HS-27A (cell line): ENCODE measurements at places on chromosomes 6 and 20.
A peak's percentile ranks its signal among the peaks of the same experiment; 100 is the strongest.

DNA sequence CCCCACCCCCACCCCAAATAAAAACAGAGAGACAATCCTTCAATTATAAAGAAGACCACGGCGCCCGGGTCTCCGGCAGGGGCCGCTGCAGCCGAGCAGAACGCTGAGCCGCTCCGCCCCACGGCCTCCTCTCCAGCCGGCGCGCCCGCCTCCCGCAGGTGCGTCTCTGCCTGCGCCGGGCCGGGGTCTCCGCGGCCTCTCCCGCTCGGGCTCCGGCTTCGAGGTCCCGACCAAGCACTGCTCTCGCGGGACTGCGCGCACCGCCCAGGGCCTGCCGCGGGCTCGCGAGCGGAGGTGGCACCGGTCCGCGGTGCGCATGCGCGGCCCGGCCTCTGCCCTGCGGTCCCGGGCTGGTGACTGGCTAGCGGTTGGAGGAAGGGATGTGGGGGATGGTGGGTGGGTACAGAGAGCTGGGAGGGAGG is 241 bp upstream of the SIRT5 start:
- peak; percentile 92 for DNase-seq

DNA sequence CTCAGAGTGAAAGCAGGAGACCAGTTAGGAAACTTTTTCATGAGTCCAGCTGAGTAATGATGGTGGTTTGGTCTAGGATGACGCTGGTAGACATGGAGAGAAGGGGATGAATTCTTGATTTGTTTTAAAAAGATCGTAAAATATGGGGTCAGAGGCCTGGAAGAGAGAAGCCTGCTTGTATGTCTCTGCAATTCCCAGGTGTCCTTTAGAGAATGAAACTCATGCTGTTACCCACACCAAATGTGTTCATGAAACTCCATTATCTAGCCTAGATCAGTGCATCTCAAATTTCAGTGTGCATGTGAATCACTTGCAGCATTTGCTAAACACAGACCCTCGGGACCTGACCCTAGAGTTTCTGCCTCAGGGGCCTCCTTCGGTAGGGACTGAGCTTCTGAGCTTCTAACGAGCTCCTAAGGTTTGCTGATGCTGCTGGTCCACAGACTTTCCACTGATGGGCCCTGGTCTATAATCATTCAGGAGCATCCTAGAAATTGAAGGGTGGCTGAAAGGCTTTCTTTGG is 302.0 kb upstream of the PLCB4 start:
- DNase-seq: no peak

- no peak for DNase-seq
Measured at GRCh38 chr20:23766531-23766930, 15.8 kb upstream of the CST1 start.

DNA sequence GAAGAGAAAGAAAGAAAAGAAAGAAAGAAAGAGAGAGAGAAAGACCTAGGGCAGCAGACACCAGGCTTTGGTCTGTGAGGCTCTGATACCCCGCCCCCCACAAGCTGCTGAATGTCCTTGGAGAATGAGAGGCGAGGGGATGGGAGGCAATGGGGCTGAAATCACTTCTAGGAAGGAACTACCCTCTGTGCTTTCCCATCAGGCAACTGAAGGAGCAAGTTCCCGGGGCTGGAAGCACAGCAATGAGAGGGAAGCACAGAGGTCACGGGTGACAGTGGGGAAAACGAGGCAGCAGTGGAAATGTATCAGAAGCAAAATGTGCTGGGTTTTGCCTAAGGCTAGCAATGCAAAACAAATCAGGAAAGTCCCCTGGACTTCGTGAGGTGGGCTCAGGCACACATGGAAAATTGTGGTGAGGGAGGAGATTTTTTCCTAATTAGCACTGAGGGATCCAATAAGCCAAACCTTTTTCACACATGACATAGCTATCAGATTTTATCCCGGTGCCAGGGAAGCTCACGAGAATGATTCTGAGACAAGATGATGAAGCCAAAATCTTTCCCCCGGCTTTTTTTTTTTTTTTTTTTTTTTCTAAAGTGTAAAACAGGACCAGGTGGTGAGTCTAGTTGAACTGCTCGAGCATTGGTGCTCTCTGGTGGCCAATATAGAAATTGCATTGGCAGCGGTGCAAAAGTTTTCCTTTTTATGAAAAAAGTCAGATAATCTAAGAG is 16.8 kb upstream of the ARFGEF2 start:
- peak; percentile 39 for DNase-seq

GRCh38 chr6:19009769-19010168 is 622.6 kb downstream of the RNF144B start:
- DNase-seq: no peak

DNA sequence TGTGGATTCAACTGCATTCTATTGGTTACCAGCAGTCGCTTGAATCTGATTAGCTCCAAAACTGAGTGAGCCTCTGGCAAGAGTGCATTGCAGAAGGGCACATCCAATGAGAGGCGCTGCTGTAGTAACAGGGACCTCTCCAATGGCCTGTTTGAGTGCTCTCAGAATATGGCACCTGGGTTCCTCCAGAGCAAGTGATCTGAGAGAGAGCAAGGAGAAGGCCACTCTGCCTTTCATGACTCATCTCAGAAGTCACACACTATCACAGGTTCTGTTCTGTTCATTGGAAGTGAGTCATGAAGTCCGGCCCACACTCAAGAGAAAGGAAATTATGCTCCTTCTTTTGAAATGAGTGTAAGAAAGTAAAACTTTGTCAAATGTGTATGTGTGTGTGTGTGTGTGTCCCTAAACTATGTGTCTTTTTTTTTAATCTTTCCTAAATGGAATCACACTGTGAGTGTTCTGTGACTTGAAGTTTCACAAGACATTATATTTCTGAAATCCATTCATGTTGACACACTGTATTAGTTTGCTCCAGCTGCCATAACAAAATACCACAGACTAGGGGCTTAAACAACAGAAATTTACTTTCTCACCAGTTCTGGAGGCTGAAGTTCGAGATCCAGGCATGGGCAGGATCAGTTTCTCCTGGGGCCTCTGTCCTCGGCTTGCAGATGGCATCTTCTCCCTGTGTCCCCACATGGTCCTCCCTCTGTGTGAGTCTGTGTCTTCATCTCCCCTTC is 138.3 kb upstream of the CDYL start:
- DNase-seq: no peak

DNA sequence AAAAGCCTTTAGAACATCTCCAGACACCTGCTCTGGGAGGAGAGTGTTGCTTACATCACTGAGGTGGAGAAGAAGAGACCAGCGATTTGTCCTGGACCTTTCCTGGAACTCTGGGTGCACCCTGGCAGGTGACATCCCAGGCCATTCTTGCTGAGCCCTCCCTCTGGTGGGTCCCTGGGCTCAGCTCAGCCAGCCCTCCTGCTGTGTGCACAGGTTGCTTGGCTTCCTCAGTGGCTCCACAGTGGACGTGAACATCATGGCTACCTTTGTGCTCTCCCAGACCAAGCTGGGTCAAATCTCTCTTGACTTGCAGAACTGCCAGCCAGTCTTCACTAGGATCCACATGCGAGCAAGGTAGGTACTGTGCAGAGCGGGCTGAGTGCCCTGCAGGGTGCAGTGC is 19.9 kb upstream of the BPIFA2 start:
- DNase-seq: no peak

DNA sequence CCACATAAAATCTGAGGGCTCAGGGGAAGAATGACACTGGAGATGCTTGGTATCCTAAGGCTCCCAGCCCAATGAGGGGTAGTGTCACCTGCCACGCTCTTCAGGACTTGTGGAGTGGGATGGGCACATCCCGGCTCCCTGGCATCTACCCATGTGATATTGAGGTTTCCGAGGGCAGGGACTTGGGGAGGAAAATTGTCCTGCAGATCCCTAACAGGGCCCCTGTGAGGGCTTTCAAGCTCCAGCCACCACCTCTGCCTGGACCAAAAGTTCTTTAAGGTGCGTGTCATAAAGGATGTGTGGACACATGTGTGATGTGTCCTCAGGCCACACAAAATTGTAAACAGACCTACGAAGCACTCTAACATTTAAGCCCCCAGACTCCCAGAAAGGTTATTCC is 2.5 kb downstream of the SCML4 start:
- no peak for DNase-seq

GRCh38 chr20:10639737-10640556 is 33.9 kb downstream of the JAG1 start:
- no peak for DNase-seq
